ENCODE measurements at places on chromosomes 16 and 17.

DNA sequence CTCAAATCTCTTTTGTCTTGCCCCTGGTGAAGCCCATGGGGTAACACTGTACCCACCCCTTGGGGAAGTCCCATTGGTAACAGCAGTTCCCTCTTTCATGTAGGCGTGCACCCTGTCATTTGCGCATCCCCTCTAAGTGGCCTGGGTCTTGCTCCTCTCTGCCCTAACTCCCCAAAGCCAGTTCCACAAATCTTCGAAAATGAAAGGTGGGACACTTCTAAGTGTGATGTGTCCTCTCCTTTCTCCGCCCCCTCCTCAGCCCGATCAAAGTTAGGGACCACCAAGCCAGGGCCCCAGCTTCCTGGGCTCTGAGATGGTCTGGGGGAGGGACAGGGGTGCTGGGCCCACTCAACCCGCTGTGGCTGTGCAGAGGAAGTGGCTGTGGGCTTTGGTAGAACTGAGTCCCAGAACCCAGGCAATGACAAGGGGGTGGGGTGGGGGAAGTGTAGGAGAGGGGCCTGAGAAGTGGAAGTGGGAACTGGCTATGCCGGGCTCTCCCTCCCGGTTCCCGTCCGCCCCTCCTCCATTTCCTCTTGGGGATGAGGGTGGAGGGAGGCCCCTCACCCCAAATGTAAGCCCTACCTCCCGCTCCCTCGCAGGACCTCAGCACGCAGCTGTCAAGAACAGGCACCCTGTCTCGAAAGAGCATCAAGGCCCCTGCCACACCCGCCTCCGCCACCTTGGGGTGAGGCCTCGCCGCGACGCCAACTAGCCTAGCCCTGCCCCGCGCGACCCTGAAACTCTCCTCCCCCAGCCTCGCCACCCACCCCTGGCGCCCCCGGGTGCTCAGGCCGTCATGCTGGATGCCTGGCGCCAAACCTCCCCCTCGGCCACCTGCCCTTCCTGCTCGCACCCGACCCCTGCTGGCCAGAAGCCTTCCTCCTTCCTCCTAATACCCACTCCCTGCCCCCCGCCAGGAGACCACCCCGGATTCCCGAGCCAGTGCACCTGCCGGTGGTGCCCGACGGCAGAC, 8.7 kb downstream of the ABI3 start:
- DNase-seq = no peak

DNA sequence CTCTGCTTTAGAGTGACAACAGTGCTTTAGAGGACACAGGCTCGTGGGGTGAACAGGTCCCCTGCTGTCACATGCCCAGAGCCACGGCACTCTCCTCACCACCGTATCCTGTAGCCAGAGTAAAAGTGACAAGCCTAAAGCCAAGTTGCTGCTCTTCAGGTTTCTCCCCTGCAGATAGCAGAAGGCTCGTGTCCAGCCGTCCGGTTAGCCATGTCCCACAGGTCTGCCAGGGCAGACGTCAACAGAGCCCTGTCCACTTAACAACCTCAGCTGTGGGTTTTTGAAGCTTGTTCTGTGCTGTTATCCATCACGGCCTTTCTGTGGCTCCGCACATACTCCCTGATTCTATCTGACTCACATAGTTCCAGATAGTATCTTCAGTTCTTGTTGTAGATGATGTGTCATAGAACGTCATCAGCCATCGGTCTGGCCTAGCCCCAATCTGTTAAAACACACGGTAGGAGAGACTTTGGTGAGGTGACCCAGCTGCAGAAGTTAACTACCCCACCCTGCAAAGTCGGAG, 100.7 kb downstream of the SOCS1 start:
- no peak for DNase-seq

DNA sequence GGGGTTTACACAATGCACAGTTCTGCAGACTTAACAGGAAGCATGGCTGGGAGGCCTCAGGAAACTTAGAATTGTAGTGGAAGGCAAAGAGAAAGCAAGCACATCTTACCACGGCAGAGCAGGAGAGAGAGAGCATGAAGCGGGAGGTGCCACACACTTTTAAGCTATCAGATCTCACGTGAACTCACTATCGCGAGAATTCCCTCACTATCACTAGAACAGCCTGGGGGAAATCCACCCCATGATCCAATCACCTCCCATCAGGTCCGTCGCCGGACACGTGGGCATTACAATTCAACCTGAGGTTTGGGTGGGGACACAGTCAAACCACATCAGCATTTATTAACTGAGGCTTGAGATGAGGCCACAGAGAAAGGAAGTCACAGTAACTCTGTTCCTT, 326.7 kb downstream of the C16orf95 start:
- no peak for DNase-seq

DNA sequence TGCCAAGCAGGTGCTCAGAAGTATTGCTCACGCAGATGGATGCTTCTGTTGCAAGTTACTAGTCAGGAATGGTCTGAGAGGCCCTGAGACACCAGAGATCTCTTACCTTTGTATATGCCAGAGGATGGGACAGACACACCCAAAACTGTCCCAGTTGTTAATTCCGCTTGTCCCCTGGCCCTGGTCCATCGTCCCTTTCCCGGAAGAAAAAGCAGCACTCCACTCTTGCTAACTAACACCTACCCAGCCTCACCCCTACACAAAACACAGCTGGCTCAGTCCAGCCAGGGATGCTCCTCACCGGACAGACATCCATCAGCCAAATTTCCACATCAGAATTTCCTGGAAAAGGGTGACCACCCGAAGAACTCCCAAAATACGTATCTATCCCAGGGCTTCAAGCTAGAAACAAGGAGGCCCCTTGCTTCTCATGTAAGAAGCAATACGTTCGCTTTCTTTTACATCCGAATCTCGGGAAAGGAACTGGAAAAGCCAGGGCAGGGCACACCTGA, 2.0 kb downstream of the GAS7 start:
- no peak for DNase-seq

GRCh38 chr16:27749547-27749875, 199.6 kb downstream of the KATNIP start:
- DNase-seq = no peak

DNA sequence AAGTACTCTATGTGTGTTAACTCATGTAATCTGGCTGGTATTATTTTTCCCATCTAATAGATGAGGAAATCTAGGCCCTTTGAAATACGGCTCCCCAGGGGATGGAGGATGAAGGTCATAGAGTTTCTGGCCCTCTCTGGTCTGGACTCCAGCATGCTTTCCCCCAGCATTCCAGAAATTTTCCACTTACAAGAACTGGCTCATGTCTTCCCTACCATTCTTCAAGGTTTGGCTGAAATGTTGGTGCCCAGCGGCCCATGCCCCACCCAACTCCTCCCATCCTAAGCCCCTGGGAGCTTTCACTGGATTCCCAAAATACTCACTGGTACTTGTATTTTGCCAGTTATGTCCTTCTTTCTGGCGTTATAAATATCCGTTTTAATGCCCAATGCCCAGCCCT, 237.5 kb upstream of the NLRP1 start:
- DNase-seq = no peak

DNA sequence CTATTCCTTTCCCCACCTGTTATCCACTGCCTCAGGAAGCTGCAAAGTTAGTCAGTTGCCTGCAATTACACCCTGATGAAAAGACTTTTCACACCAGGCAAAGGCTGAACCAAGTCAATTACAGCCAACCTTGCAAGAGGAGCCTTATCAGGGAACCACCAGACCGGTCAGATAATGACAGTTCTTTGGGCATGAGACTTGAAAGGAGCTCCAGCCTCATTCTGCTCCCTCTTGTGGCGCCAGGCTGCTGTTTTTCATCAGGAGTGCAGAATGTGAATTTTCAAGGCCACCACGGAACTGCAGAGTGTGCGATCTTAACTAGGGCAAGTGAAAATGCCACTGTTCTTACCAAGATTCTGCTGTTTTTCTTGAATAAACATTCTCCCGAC, 22.5 kb downstream of the DNAI2 start:
- DNase-seq = no peak

- DNase-seq = no peak
Observed at GRCh38 chr16:9408297-9408878, 316.9 kb downstream of the HAPSTR1 start.

- no peak for DNase-seq
Observed at GRCh38 chr17:4591529-4591928, 7.2 kb downstream of the SMTNL2 start.

DNA sequence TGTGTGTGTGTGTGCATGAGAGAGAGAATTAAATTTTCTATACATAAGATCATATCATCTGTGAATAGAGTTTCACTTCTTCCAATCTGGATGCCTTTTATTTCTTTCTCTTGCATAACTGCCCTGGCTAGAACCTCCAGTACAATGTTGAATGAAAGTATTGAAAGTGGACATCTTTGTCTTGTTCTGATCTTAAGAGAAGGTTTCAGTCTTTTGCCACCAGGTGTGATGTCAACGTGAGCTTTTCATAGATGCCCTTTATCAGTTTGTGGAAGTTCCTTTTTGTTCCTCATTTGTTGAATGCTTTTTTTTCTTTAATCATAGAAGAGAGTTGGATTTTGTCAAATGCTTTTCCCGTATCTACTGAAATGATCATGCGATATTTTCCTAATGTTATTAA, 63.3 kb downstream of the RNF213 start:
- DNase-seq = no peak

DNA sequence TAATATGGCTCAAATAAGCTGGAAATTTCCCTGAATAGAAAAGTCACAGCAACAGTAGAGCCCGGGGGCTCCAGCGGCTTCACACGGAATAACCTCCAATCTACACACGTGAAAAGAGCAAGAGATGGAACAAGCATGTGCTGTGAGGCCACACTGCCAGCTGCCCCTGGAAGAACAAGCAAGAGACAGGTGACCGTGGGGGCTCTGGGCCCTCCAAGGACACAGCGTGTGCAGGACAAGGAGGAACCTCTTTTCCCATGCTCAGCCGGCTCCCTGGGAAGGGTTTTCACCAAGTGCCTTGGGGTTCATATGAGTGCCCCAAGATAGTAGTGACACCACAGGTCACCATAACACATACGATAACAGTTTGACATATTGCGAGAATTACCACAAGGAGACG, 110.2 kb upstream of the ZNF750 start:
- no peak for DNase-seq

GRCh38 chr17:42784409-42784808, 4.0 kb downstream of the WNK4 start:
- DNase-seq = no peak

DNA sequence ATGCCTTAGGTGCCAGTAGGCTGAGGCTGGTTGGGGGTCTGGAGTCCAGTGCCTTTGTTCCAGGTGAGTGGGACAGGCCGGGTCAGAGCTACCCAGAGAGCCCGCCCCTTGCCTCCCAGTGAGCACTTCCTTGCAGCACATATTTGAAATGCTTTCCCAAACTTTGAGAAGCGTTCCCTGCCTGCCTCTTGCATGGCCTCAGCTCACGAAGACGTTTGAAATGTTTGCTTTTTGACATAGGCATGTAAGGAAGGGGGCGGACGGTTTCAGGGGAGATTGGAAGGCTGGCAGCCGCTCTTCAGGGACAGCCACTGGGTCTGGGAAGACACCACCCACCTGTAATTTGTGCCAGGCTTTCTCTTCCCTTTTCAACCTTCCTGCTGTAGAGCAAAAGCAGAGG, 5.1 kb upstream of the FOXL1 start:
- DNase-seq = no peak

DNA sequence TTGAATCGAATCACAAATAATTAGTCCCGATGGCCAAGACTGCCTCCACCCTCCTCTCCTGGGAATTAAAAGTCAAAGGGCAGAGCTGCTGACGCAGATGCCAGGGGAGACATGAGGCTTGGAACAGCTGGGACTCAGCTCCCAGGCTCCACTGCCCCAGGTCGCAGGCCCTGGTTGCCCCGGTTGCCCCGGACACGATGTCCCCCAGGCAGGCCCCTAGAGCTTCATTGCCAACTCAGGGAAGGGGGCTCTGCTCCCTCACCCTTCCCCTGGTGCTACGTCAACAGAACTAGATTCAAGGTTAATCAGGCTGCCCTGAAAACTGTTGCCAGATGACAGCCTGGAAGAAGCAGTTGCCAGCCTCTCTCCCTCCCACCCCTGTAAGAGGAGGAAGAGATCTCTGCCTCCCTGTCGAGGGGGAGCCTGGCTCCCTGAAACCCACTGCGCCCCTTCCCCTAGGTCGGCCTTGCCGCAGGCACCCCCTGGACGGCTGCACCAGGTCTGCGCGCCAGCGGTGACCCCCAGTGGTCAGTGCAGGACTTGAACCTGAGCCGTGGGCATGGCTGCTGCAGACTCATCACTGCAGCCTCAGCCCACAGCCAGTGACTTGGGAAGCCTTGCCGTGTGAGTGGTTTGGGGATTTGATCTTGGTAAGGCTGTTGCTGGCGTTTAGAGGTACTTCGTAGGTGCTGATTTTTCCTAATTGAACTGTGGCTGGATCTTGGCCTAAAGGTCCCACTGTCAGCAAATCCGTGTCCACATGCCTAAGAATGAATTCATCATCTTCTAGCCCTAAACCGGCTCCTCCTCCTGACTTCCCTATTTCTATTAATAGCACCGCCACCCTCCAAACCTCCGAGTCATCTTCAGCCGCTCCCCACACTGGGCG, 84.1 kb upstream of the TOB1 start:
- peak; percentile 31 for DNase-seq

- no peak for DNase-seq
Observed at GRCh38 chr17:79609049-79609589, 1.7 kb downstream of the RBFOX3 start.

GRCh38 chr17:10031606-10032005, 126.5 kb upstream of the RCVRN start:
- no peak for DNase-seq
